ENCODE measurements at places on chromosomes 6 and 20. TPM values are rescaled to one million over a fixed set of nuclear protein-coding genes. Genes with fewer than 3 reads are reported as not detected.

The PRR18 gene
- not detected for total RNA-seq

GRCh38 chr20:60048634-60049521 lies 90.7 kb downstream of the CDH26 start:
- no peak for DNase-seq

DNA sequence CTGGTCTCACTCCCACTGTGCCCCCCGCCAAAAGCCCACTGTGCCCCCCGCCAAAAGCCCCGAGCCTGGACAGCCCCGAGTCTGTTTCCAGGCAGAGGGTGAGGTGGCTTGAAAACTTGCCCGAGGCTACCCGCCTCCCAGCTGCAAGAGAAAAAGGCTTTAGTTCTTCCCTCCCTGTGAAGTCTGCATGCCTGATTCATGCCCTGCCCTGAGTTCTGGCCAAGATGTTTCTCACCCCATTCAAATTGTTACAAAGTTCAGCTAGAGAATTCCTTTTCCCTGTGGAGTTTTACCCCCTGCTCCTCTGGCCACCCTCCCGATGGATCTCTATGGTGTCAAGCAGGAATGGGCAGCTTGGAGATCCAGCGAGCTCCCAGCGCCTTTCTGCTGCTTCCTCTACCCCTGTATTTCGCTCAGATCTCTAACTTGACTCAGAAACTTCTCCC lies 298.8 kb upstream of the MAP3K7 start:
- no peak for DNase-seq

DNA sequence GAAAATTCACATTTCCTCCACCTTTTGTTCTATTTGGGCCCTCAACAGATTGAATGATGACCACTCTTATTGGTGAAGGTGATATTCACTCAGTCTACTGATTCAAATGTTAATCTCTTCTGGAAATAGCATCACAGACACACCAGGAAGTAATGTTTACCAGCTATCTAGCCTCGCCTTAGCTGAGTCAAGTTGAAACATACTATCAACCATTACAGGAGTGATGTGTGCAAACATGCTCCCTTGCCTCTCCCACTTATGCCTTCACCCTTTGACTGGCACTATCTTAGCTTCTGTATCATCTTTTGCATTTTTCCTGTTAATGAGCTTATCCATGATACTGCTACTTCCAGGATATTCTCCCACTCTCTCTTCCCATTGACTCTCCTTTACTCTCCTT lies 191.9 kb downstream of the CENPW start:
- DNase-seq: no peak

DNA sequence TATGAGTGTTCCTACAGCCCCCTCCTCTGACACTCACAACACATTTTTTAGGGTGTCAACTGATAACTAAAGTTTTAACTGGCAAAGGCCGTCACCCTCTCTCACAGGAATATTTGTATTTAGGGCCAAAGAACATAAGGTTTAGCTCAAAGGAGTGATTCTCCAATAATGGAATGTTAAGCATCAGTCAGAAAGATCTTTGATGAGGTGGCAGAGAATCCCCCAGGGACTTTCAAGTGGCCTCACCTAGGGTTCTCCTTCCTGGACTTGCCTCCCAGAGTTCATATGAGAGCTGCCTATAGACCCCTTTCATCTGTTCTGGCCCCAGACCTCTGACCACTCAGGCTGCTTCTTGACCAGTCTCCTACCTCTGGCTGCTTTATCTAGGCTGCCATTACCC lies 7.4 kb upstream of the SCUBE3 start:
- no peak for DNase-seq

DNA sequence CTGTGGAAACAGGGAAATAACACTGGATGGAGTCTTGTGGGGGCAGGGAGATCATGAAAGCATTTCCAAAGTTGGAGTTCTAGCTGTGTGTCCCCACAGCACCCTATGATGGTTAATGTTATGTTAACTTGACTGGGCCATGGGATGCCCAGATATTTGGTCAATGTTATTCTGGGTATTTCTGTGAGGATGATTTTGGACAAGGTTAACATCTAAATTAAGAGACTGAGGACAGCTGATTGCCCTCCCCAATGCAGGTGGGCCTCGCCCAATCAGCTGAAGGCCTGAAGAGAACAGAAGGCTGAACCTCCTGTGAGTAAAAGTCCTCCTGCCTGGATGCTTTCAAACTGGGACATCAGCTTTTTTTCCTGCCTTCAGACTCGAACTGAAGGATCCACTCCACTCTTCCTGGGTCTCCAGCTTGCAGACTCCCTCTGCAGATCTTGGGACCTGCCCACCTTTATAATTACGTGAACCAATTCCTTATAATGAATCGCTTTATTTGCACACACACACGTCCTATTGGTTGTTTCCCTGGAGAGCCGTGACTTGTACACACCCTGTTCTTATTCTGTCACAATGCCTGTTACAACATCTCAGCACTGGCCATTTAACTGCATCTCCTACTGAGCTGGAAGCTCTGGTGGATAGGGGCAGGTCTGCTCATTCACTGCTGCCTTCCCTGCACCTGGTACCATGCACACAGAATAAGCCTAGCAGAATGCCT lies 99.5 kb upstream of the IYD start:
- DNase-seq: no peak

GRCh38 chr6:14706378-14706929 lies 539.4 kb upstream of the JARID2 start:
- DNase-seq: peak; percentile 64

- DNase-seq: no peak
Observed at GRCh38 chr20:34706912-34707784, 3.0 kb downstream of the TP53INP2 start.

The SAMD10 gene
- total RNA-seq: 6.4 TPM

The TNFRSF6B gene
- total RNA-seq: 0.64 TPM

The TMEM63B gene
- 47.3 TPM for total RNA-seq

DNA sequence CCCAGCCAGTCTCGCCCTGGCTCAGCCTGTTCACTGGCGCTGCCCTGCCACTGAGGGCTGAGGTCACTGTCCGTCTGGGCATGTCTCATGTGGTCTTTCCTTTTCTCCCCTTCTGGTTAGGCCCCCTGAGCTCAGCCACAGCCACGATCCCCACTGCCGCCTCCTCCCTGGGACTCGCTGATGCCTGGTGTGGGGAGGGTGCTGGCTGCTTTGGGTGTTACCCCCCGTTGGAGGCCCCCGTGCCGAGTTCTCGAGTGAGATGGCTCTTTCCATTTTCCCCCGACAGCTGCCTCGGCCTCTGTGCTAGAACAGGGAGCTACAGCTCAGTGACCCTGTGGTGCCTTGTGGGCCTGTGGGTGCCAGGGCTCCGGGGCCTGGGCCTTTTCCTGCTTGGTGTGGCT lies 14.9 kb upstream of the TCFL5 start:
- no peak for DNase-seq

The OPRM1 gene
- not detected for total RNA-seq

The LPIN3 gene
- 22.9 TPM for total RNA-seq

DNA sequence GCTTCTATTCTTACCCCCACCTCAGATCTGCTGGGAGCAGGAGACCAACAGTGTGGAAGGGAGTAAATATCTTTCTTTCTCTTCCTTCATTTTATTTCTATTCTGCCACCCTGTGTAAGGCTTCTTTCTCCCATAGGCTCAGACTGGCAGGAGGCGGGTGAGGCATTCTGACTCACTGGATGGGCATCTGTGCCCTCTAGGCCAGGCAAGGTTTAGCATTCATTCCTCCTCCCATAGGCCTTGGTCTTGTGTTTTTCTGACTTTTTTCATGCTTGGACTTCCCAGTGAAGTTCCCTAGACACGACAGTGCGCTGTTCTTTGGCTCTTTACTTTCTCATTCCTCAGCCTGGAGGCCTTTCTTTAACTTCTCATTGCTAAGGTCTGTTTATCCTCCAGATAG lies 235.2 kb downstream of the SYNE1 start:
- DNase-seq: no peak

All from left ventricle myocardium superior (tissue), 1 donor.